ENCODE measurements at places on chromosomes 1 and 21.

DNA sequence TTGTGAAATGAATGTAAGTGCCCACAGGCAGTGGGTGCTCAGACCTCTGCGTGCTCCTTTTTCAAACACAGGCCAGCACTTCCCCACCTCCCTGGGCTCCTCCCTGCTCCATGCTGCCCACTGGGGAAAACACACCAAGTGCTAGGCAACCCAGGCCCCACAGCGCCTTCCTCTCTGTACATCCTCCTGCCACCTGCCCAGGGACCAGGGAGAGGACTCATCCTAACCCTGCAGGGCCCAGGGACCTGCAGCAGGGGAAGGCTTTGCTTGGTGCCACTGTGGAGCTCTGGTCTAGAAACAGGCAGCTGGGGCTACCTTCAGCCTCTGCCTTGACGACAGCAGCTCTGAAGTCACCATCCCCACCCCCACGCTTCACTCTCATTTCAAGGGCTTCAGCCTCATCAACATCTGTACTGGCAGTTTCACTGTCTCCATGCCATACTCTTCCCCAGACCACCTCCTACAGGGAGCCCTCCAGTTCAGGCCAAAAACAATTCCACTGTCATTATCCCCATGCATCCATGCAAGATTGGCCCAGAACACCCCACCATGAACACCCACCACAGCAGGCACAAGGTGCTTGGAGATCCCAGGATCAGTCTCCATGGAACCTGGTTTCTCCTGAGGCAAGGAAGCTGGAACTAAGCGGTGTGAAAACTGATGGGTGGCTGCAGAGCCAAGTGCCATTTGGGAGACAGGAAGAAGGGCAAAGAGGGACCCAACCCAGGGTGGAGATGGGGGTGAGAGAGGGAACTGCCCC is 1.1 kb downstream of the IGSF8 start:
- no peak for DNase-seq

- no peak for DNase-seq
These were observed 52.8 kb upstream of the TMPRSS2 start for GRCh38 chr21:41560661-41561158.

DNA sequence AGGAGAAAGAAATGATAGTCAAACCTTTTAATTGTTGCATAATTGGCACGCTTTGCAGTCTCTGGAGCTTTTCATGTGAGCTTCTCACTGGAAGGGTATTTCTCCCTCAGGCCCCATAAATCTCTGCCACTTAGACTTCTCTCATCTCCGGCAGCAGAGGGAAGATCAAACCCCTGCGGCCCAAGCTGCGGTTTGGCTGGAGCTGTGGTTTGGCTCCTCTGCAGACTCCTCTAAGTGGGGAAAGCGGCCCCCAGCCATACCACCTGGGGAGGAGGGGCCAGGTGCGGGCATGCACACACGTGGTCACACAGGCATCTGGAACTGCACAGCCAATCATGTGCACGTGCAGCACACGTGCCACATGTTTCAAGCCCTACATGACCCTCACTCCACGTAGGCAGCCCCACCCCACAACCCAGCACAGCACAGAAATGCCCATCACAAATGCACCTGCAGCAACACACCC is 58.3 kb downstream of the UBE2T start:
- DNase-seq: peak; percentile 89

- DNase-seq: no peak
These were observed 106.6 kb upstream of the POU3F1 start for GRCh38 chr1:38153066-38153777.

GRCh38 chr1:52366517-52366827 is 467 bp upstream of the CC2D1B start:
- no peak for DNase-seq

DNA sequence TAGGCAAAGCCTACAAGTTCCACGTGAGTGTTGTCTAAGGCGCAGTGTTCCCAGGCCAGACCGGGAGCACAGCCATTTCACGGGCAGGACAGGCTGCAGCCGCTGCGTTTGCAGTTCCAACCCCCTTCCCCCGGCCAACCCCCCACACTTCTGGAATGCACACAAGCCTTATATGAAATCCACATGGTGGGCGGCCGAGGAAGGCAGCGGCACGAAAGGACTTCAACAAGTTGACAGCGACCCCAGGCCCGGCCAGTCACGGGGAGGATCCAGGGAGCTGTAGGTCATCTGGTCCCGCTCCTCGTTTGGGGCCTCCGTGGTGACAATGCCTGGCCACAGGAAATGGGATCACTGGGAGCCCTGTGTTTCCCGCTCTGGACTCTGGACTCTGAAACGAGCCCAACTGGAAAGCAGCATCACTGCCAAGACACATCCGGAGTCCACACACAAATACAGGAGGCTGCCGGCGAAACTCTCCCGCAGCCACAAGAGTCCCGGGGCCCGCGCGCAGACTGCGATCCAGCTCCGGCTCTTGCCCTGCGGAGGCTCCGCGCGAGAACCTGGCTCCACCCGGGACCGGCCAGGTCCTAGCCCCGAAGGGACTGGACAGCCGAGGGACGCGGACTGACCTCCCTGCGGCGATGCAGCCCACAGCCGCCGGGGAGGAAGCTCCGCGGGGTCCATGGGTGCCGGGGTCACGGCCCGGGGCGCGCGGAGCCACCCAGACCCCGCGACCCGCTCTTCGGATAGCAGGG is 794 bp downstream of the NID1 start:
- DNase-seq: peak; percentile 79

GRCh38 chr1:8625981-8626898 is 191.2 kb downstream of the RERE start:
- DNase-seq: peak; percentile 68

DNA sequence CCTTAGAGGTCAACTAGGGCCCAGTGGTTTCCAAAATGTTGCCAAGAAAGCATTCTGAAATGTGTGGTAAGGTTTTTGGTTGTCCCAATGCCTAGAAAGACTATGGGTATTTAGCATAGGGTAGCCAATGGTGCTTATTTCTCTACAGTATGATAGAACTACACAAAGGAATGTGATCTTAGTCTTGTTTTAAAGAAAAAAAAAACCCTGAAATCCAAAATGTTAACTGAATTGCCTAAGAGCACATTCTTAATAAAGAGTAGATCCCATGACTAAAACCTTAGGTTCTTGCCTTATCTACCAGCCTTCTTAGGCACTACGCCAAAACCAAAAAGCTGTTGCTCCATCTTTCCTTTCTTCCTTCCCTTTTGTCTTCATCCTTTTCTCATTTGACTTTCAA is 428.2 kb downstream of the MRPL39 start:
- no peak for DNase-seq

DNA sequence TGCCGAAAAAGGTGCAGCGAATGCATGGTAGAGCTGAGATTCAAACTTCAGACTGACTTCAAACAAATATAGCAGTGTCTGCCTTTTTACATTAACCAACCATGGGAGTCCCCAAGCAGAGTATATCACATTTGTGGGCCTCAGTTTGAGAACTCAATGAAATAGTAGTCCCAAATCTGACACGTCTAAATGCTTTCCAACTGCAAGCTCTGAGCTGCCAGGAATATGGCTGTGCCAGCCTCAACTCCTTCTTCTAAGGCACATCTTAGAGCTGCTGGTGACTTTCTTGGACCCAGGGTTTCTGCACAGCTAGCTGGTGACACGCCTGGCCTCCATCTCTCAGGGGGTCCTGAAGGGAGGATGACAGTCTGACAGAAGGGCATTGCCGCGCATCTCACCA is 78.8 kb upstream of the SLC2A1 start:
- no peak for DNase-seq

DNA sequence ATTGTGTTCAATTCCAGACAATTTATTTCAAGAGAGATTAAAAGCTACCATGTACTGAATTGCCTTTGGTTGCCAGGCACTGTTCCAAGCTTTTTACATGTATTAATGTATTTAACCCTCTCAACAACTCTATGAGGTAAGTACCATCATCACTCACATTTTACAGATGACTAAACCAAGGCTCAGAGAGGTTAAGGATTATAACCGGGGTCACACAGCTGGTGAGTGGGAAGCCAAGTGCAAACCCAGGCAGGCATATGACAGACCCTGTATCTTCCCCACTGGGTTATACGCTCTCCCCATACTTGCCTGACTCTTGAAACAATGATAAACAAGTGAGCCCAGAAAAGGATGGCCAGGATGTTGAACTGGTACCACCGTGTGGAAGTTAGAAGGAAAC is 16.5 kb downstream of the PLEKHA6 start:
- no peak for DNase-seq

DNA sequence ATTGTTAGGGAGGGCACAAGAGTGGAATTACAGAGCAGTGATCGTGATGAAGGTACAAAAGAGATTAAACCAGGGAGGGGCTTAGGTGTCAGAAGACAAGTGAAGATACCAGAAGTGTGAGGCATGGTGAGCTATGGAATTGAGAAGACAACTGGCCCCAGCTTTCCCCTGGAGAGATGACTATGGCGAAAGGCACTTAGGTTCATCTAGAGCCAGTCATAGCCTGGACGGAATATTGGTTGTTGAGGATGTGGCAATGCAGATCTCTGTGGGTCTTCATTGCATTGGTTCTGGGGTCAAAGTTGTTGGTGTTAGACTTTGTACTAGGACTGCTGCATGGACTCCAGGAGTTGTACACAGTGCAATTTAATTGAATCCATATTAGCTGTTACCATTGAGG is 115.7 kb downstream of the FASLG start:
- no peak for DNase-seq

DNA sequence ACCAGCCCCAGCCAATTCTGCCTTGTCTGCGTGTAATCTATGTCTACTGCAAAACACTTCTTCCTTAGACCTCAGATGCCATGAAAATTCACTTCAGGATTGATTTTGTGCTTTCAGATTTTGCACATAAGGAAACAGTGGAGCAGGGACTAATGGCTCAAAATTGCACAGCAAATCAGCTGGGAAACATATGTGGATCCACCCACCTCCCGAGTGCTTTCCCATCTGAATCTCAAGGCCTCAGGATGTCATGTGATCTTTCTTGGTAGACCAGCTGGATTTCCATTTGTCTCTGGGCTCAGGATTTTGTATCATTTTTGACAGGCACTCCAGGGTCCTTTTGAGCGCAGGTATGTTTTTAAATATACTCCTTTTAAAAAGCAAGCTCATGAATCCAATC is 158.6 kb downstream of the MIS18A start:
- no peak for DNase-seq

GRCh38 chr1:12461754-12462153 is 156.3 kb downstream of the DHRS3 start:
- DNase-seq: no peak

- DNase-seq: no peak
These were observed 63.8 kb downstream of the TGFB2 start for GRCh38 chr1:218408942-218409341.

GRCh38 chr21:32015461-32016139 is 142.8 kb downstream of the HUNK start:
- no peak for DNase-seq

- no peak for DNase-seq
These were observed 1153.9 kb upstream of the NCAM2 start for GRCh38 chr21:19844334-19844733.

DNA sequence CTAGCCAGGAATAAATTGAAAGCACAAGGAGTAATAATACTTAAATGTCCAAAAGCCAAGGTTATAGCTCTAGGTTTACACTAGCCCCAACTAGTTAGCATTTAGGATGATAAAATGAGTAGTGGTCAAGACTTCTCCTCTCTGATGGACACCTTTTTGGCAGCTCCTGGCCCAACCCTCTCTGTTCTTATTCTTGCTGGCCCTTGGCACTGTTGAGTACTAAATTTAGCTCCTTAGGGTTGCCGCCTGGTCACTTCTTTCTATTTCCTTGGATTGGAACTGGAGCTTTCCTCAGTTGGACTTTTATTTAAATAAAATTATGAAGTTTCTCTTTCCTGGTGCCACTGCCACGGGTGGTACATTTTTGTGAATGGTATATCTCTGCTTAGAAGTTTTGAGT is 28.3 kb downstream of the ARID1A start:
- DNase-seq: no peak

DNA sequence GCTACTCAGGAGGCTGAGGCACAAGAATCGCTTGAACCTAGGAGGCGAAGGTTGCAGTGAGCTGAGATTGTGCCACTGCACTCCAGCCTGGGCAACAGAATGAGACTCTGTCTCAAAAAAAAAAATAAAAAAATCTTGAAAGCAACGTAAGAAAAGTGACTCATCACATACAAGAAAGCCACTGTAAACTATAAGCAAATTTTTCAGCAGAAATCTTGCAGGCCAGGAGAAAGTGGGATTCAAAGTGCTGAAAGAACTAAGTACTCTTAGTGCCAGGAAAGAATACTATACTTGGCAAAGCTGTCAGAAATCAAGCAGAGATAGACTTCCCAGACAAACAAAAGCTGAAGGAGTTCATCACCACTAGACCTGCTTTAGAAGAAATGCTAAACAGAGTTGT is 4.4 kb upstream of the HMGN1 start:
- no peak for DNase-seq

DNA sequence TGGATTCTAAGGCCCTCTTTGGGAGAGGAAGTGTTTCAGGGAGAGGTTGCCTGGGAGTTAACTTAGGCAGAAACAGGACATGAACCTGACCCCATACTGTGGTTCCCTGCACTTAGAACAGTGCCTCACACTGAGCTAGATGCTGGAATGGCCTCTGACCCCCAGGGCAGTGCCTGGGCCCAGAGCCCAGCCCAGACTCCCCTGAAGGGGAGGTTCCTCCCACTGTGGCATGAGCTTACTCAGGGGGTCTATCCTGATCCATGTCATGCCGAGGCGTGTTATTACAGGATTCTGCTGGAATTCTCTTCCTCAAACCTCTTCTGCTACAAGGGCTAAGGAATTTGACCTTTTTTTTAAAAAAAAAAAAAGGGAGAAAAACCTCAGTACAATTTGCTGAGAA is 72.2 kb downstream of the MRPL37 start:
- no peak for DNase-seq

Data from MG63 (cell line).